ENCODE measurements at places on chromosomes 11 and 22. TPM values are rescaled to one million over a fixed set of nuclear protein-coding genes. Genes with fewer than 3 reads are reported as not detected.

DNA sequence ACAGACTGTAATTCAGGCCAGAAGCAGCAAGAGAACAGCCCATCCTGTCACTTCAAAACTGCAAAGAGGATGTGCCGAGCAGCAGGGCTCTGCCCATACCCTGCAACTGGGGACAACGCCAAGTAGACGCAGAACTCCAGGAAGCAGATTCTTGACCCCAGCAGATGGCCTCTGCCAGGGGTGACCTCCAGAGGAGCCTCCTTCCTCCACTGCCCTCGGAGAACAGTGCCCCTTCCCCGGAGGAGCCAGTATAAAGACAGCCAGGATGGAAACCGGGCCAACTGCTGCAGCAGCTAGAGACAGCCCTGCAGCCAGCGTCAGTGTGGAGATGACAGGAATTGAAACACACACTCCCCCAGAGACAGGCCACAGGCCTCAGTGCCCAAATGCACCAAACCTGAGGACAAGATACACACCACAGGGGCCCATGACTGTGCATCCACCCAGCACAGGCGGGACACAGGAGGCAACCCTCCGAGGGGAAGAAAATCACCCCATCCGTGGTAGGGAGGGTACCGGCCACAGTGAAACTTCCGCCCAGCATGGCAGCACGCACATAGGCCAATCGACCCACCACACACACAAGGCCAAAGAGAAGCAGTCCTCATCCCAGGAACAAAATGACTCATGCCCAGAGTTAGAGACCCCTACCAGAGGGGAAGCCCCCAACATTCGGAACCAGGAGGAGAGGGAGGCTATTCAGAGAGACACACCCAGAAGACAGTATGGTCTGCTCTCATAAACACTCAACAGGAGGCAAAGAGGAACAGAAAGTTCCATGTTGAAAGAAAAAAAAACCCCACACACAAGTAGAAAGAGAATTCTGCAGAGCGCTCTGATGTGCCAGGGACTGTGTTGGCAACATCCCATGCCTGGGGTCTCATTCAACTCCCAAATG, 5.6 kb downstream of the AHNAK start:
- peak overlapping the region; percentile 94 for H3K27ac ChIP-seq
- peak overlapping the region; percentile 20 for H3K4me3 ChIP-seq
- no peaks in the 10 kb centered on the region for H3K27me3 ChIP-seq

The SLCO2B1 gene
- total RNA-seq, result not detected

- H3K27me3 ChIP-seq, result no peaks in the 10 kb centered on the region
- no peak for DNase-seq
- peaks cover 26% of the 10 kb centered on the region for H3K36me3 ChIP-seq
- peak overlapping the region; percentile 92 for H3K27ac ChIP-seq
- peak overlapping the region; percentile 11 for H3K4me3 ChIP-seq
These were observed 6.6 kb downstream of the NEAT1 start for GRCh38 chr11:65429068-65429681.

DNA sequence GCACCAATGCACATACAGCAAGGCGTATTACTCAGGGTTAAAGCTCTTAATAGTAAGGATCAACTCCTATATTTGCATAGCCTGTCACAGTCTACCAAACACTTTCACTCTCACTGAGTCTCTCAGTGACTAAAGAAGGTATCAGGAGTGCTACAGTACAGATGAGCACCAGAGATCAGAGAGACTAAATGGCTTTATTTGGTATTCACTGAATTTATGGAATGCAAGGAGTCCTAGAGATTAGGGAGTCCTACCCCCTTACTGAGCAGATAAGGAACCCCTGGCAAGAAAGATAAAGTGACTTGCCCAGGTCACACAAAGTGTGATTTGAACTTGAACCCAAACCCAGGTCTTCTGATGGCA, 396.4 kb upstream of the CCDC90B start:
- no peak for DNase-seq
- no peaks in the 10 kb centered on the region for H3K36me3 ChIP-seq

- no peaks in the 10 kb centered on the region for H3K27me3 ChIP-seq
- no peak overlapping the region for H3K4me3 ChIP-seq
- H3K27ac ChIP-seq, result no peak overlapping the region
- H3K36me3 ChIP-seq, result no peaks in the 10 kb centered on the region
- DNase-seq, result no peak
- H3K4me1 ChIP-seq, result no peaks in the 10 kb centered on the region
These were observed 1036.0 kb downstream of the OPCML start for GRCh38 chr11:132496341-132496740.

The OR11H1 gene
- total RNA-seq, result not detected

The GRK3 gene
- total RNA-seq, result 3.8 TPM

The XKR3 gene
- total RNA-seq, result not detected

DNA sequence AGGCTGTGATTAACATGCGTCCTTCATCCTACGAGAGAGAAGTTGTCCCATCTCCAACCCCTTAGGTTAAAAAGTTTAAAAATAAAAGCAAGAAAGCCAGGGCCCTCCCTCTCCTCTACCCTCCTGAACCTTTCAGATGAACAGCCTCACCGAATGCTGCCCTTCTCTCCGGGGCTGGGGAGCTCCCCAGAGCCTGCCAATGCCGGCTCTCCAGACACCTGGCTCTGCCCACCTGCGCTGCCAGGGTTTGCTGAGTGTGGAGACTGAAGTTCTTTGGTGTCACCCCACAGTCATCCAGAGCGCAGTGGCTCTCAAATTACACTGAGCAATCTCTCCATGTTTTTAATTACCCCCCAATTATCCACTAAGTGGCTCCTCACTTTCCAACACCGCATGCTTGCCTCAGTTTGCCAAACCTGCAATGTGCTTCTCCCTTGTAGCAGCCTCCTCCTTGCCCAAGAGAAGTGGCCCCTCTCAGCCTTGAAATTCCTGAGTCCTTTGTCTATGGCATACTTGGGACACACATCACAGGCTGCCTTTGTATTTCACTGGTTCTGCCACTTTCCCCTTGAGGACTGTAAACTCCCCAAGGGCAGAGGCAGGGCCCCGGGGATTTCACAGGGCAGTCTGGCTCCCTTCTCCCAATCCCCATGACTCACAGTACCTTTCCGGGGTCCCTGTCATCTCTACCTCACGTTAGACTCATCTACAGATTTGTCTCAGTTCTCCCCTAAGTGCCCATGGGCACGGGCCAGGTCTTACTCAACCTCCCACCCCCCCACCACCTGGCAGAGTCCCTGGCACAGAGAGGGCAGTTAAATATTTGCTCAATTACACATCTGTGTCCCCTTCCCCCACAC, 2.0 kb downstream of the MYH9 start:
- H3K27me3 ChIP-seq, result no peaks in the 10 kb centered on the region
- peaks cover 6% of the 10 kb centered on the region for H3K36me3 ChIP-seq
- peak; percentile 50 for DNase-seq
- H3K4me3 ChIP-seq, result peak overlapping the region; percentile 67

- no peak overlapping the region for H3K4me3 ChIP-seq
- H3K36me3 ChIP-seq, result peaks cover 3% of the 10 kb centered on the region
These were observed 4.9 kb downstream of the SCGB1C1 start for GRCh38 chr11:197741-198235.

- H3K36me3 ChIP-seq, result peaks cover 36% of the 10 kb centered on the region
- H3K4me1 ChIP-seq, result no peaks in the 10 kb centered on the region
- H3K4me3 ChIP-seq, result no peak overlapping the region
- H3K27ac ChIP-seq, result no peak overlapping the region
- H3K27me3 ChIP-seq, result no peaks in the 10 kb centered on the region
These were observed 21.7 kb upstream of the PLAAT3 start for GRCh38 chr11:63635762-63636465.

The KRTAP5-8 gene
- total RNA-seq, result not detected

- no peak overlapping the region for H3K27ac ChIP-seq
- H3K4me1 ChIP-seq, result no peaks in the 10 kb centered on the region
- no peaks in the 10 kb centered on the region for H3K36me3 ChIP-seq
- no peak for DNase-seq
These were observed 309.8 kb upstream of the CNTN5 start for GRCh38 chr11:98710986-98711385.

GRCh38 chr11:61860054-61860903, 31.1 kb downstream of the FADS3 start:
- no peak overlapping the region for H3K27ac ChIP-seq
- H3K4me1 ChIP-seq, result no peaks in the 10 kb centered on the region
- H3K27me3 ChIP-seq, result no peaks in the 10 kb centered on the region
- H3K4me3 ChIP-seq, result no peak overlapping the region
- H3K36me3 ChIP-seq, result no peaks in the 10 kb centered on the region

DNA sequence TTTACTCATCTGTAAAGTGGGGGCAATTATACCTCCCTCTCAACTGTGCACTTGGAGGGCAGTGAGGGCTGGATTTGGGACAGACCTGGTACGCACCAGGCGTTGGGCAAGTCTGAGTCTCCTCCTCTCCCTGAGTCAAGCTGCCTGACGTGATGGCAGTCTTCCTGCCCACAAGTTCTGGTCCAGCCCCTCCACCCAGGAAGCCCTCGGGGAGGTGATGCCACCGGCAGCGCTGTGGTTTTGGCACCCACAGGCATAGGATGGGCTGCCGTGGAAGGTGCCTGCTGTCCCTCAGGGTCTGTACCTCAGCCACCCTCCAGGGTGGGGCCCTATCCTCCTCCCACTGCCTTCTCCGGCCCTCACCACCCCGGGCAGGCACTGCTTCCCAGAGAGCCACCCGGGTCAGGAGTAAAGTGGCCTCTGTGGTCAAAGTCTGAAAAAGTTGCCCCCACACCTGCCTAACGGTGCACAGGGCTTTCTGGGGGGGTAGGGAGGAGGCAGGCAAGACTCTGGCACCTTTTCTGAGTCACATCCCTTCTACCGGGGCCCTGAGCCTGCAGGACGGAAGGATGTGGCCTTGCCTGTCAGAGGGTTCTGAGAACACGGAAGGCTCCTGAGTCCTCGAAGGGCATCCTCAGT, 6.5 kb upstream of the APOBEC3H start:
- peak overlapping the region; percentile 22 for H3K4me3 ChIP-seq
- no peaks in the 10 kb centered on the region for H3K27me3 ChIP-seq
- peak overlapping the region; percentile 98 for H3K27ac ChIP-seq

GRCh38 chr22:46612904-46613605, 7.1 kb upstream of the GRAMD4 start:
- peak overlapping the region; percentile 61 for H3K27ac ChIP-seq
- no peaks in the 10 kb centered on the region for H3K36me3 ChIP-seq
- H3K4me3 ChIP-seq, result peak overlapping the region; percentile 37
- H3K27me3 ChIP-seq, result no peaks in the 10 kb centered on the region
- H3K4me1 ChIP-seq, result peaks cover 49% of the 10 kb centered on the region
- DNase-seq, result peak; percentile 27

DNA sequence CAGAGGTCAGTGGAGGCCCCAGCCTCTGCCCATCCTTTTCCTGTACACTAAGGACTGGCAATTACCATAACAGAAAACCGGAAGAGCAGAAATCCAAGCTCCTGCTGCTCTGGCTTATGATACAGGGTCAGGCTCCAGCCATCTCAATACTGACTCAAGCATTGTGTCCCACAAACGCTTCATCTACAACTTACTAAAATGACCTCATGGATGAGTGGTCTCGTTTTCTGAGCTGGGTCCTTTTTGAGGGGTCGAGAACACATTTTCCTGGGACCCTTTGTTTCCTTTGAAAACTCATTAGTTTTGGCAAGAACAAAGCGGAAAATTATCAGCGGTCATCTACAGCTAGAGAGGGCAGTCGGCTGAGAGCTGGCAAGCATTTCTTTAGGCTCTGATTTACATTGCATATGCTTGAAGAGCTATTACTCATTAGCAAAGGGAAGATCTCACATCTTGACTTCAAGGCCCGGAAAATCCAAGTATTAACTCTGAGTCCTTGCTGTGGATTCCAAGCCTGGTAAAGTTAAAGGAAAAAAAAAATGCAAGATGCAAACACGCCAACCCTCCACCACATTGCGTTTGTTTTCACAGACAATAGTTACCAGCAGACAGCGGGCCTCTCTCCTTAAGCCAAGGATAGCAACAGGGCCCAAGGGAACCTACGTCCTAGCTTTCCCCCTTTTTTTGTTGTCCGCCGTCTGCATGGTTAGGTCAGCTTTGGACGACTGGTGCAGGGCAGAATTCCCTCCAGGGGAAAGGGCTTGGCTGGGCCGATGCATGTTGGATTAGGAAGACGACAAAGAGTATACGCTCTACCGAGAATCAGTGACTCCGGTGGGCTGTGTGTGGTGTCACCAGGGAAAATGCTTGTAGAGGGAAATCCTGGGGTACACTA, 1.8 kb downstream of the TESMIN start:
- H3K27me3 ChIP-seq, result no peaks in the 10 kb centered on the region
- no peaks in the 10 kb centered on the region for H3K36me3 ChIP-seq
- H3K4me1 ChIP-seq, result peaks cover 11% of the 10 kb centered on the region
- H3K27ac ChIP-seq, result no peak overlapping the region
- peak; percentile 12 for DNase-seq
- no peak overlapping the region for H3K4me3 ChIP-seq

GRCh38 chr11:42390116-42390515, 921.7 kb upstream of the API5 start:
- no peaks in the 10 kb centered on the region for H3K4me1 ChIP-seq
- no peaks in the 10 kb centered on the region for H3K36me3 ChIP-seq
- no peak overlapping the region for H3K4me3 ChIP-seq
- DNase-seq, result no peak

DNA sequence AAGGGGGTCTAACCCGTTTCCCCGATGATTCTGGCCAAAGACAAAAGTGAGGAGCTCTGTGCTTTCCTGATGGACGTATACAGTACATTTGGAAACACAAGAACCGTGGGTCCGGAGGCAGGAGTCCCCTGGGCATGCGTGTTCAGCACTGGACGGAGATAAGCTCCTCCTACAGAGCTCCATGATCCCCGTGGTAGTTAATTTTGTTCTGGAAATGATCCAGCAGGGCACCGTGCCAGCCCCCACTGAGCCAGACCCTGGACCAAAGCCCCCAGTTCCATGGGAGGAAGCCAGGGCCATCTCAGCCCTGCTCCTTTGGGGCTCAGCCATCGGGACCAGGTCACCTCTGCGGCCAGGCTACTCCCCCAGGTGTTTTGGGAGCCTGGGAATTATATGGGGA, 83.3 kb downstream of the TRMU start:
- H3K4me1 ChIP-seq, result peaks cover 26% of the 10 kb centered on the region
- H3K36me3 ChIP-seq, result no peaks in the 10 kb centered on the region
- no peaks in the 10 kb centered on the region for H3K27me3 ChIP-seq
- no peak for DNase-seq
- no peak overlapping the region for H3K27ac ChIP-seq

DNA sequence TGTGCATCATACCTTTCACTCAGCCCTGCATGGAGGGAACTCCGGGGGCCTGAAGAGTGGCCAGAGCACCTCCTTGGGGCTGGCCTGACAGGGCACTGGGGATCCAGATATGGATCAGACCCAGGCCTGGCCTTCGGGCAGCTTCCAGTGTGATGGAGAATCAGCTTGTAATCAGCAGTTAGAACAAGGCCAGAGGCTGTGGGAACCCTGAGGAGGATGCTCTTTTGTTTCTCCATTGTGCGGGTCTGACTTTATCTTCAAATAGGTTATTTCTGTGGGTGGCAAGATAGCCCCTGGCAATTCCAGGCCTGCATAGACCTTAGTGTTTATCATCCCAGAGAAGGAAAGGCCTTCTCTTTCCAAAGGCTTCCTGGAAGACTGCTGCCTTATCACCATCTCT, 12.3 kb downstream of the DGAT2 start:
- H3K27ac ChIP-seq, result no peak overlapping the region
- no peaks in the 10 kb centered on the region for H3K27me3 ChIP-seq
- H3K4me1 ChIP-seq, result peaks cover 20% of the 10 kb centered on the region
- no peak for DNase-seq
- no peak overlapping the region for H3K4me3 ChIP-seq

Data from natural killer cell (primary cell).